ENCODE measurements at places on chromosomes 12 and 14.

- DNase-seq, result no peak
These were observed 53.5 kb downstream of the RASSF9 start for GRCh38 chr12:85782711-85783110.

- no peak for DNase-seq
These were observed 17.6 kb downstream of the CALCOCO1 start for GRCh38 chr12:53709671-53710070.

GRCh38 chr12:124716208-124717130 lies 147.2 kb downstream of the SCARB1 start:
- DNase-seq, result no peak

- no peak for DNase-seq
These were observed 316.9 kb upstream of the E2F7 start for GRCh38 chr12:77382096-77382742.

GRCh38 chr14:39307815-39308214 lies 74.1 kb downstream of the MIA2 start:
- no peak for DNase-seq

GRCh38 chr14:65423982-65424381 lies 11.5 kb downstream of the FUT8 start:
- no peak for DNase-seq

DNA sequence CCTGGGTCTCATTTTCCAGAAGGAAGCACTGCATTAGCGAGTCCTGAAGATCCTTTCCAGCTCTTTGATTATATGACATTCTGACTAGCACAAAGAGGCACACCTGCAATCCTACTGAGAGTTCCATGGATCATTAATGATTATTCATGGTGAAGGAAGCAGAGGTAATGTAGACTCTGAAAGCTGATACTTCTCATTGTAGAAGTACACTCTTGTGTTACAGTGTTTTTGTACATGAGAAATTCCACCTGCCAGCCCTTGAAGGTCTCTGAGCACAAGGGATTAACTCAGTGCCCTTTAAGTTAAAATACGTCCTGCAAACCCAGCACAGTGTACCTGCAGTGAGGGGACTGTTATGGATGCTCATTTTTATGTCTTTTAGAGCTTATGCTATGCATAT lies 558.8 kb upstream of the FBXO33 start:
- no peak for DNase-seq

DNA sequence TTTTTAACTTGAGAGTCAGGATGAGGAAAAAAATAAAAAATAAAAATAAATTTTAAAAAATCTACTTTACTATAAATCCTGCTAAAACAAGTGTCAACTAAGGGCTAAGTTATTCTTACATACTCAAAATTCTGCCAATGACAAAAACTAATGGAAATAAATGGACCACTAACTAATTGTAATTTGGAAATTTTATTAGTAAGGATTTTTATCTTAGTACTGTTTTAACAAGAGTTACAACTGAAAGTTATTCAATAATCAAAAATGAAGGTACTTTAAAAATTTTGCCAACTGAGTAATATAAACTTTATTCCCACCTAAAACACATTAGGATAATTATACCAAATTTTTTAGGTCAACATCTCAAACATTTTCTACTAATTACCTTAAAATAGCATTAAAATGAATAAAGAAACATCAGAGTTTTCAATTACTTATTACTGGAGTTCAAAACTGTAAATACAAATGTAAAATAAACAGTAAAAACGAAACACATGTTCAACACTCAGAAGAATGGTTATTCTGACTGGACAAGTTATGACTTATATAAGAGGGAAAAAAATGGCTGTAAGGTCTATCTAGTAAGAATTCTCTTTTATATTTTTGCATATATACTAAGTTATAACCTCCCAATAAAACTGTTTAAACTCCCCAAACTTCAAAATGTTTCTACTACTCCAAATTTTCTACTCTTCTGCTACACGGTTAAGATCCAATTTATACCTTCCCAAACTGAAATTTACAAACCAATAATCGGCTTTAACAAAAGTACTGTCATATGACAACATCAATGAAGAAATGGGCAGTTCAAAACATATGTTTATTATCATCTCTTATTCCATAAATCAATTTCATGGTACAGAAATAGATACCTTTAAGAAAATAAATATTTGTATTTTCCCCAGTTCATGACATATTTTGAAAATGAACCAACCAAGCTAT lies 2.7 kb downstream of the HECTD1 start:
- no peak for DNase-seq

DNA sequence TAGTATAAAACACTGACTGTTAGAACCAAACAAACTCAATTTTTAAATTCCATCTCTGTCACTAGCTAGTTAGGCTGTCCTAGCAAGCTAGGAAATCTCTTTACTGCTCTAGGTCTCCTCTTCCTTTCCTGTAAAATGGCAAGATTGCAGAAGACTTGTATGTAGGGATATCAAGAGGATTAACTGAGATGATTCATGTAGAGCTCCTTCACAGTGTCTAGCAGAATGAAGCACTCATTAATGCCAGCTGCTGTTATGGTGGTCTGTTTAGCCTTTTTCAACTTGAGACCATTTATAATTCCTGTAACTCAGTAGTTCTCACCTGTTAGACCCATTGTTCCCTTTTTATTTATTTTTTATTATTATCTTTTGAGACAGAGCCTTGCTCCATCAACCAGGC lies 67.8 kb upstream of the KCNH3 start:
- DNase-seq, result no peak

DNA sequence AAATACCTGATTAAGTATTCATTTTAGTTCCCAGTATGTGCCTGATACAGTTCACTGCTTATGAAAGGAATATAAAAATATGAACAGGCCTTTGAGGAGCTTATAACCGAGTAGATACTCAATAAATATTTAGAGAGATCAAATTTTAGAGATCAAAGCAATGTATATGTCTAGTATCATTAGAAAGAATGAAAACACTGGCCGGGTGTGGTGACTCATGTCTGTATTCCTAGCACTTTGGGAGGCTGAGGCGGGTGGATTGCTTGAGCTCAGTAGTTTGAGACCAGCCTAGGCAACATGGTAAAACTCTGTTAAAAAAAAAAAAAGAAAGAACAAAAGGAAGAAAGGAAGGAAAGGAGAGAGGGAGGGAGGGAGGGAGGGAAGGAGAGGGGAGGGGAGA lies 113.2 kb upstream of the EEA1 start:
- no peak for DNase-seq

GRCh38 chr14:66101662-66102061 lies 384.5 kb upstream of the CCDC196 start:
- no peak for DNase-seq

Measured in epithelial cell of proximal tubule (primary cell).